Eye (tissue), 1 donor: ENCODE measurements at places on chromosomes 13 and 19.
A peak's percentile ranks its signal among the peaks of the same experiment; 100 is the strongest.

- no peak for DNase-seq
These were observed 10.0 kb downstream of the NMRK2 start for GRCh38 chr19:3942790-3943409.

DNA sequence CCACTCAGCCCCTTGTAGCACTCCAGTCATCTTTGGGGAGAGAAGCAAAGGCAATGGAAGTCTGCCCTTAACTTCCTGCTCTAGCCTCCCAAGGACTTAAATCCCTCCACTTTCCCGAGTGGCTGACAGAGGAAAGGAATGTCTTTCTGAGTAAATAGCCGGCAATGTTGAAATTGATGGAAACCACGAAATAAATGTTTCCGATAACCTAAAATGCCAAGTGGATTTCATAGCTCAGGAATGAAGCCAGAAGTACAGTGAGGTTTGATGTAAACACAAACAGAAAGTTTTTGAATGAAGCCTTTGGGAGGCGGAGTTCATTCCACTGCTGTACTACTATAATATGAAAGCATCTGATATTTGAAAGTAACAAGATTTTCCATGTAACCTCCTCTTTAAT, 14.0 kb upstream of the TBC1D4 start:
- no peak for DNase-seq

GRCh38 chr13:92967923-92968322, 258.7 kb upstream of the GPC6 start:
- DNase-seq = no peak

DNA sequence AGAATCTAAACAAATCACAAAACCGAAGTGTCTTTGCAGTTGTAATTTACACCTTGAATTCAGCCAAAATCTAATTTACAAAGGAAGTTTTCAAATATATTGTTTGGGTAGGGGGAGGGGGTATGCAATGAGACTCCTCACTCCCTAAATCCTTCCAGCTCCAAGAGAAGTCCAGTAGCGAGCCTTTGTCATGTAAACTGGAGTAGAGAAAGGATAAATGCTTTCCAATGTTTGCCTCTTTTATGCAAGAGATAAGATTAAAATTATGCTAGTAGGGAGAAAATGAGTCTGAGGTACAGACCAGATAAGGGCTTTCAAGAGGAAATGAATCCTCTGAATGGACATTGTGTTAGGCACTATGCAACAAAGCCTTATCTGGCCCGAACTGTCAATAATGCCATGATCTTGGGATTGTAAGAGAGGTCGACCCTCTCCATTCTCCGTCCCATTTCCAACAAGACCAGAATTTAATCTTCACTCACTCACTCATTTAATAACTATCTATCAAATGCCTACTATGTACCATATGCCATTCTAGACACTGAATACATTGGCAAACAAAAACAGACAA, 199.2 kb downstream of the LACC1 start:
- no peak for DNase-seq

DNA sequence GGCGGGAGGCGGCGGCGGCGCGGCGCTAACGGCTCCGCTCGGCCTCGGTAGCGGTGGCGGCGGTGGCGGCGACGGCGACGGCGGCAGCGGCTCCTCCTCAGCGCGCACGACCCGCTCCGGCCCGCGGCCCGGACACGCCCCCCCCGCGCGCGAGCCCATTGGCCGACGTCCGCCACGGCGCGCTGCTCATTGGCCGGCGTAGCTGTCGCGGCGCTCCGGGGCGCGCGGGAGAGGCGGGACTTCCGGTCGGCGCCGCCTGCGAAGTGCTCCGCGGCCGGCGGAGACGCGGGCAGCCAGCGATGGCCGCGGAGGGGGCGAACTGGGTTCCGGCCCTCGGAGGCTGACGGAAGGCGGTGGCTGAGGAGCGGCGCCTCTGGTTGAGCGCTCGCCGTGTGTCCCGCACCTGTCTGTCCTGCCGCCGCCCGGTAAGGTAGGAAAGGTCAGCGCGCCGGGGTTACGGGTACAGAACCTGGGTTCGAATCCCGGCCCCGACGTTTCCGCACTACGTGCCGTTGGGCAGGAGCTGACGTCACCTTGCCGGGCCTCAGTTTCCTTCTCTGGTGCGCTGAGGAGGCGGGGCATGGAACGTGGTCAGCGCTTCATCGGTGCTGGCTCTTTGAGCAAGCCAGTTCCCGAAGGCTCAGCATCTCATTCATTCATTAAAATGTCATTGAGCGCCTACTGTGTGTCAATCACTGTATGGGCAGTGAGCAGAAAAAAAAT, at the start of gene ELAVL1:
ELAVL1 (minus strand) TSS at position 108 of the 723 bp plus-strand sequence. CDS start 13,826 bp downstream, outside the sequence.
- DNase-seq = peak; percentile 95

DNA sequence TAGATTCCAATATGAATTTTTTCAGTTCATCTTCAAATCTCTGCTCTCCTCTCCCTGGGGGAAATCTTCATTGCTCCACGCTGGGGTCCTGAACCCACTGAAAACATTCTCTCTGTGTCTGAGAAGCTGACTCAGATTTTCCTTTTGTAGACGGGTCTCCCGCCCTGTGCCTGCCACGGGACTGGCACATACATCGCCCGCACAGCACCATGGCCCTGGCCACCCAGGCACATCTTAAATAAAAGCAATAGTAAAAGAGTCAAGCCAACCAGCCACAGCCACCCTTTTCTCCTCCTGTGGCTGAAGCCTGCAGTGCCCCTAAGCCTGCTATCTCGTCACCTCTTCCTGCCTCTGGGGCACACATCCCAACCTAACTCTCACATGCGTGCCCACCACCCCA, 301.2 kb downstream of the ZNF536 start:
- no peak for DNase-seq

DNA sequence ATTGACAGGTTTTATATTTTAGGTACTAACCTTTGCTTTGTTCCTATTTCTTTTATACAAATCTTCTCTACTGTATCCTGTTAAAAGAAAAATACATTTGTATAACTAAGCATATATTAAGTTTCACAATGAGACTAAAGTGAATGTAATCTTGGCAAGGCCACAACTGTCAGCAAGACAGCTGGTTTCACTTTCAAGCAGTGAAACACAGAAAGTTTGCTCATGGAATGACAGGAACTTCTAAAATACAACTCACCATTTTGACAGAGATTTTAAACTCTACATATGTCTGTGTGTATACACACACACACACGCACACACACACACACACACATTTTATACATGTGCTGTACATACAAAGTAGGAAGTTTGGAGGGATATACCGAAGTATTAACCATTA, 53.3 kb downstream of the PARP4 start:
- peak; percentile 20 for DNase-seq

GRCh38 chr19:44765949-44766335, 11.7 kb upstream of the CBLC start:
- no peak for DNase-seq

DNA sequence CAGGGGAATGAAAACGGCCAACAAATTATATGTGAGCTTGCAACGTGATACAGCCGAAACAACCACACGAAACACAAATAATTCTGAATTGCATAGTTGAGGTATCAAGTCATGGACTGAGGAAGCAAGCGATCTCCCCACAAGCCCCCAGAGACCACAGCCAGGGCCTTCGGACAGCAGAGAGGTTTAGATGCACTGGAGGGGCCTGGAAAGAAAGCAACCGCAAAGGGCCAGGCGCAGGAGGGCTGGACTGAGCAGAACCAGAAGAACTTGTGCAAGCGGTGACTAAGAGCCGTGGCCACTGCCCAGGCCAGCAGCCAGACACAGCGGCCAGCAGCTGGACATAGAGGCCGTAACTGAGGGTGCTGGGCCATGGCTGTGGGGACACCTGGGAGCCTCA, 131.4 kb downstream of the TNFRSF19 start:
- peak; percentile 70 for DNase-seq

DNA sequence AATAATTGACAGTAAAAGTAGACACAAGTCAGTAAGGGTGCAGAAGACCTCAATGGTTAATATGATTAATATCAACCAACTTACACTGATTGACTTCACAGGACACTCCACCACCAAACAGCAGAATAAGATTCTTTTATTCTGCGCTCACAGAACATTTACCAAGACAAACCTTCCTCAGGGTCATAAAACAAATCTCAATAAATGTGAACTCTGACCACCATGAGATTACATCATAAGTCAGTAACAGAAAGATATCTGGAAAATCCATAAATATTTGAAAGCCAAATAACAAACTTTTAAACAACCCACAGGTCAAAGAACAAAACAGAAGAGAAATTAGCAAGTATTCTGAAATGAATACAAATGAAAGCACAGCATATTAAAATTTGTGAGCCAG, 99.7 kb downstream of the SPACA7 start:
- no peak for DNase-seq

DNA sequence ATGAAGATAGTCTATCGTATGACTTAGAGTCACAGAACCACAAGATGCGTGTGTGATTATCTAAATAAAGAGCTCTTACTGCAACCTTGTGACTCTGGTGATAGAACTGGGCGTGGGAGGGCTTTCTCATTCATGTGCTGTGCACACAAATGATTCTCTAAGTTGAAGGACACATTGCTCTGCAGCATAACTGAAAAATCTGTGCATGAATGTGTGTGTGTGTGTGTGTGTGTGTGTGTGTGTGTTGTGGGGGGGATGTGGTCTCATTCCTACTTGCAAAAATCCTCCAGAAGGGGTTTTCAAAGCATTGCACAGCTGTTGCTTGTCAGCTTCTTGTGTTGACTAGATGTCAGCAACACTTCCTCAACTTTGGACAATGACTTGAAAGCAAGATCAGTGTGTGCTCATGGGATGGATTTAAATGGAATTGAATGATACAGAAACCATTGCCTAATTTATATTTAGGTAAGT, 22.4 kb downstream of the LRCH1 start:
- peak; percentile 43 for DNase-seq

DNA sequence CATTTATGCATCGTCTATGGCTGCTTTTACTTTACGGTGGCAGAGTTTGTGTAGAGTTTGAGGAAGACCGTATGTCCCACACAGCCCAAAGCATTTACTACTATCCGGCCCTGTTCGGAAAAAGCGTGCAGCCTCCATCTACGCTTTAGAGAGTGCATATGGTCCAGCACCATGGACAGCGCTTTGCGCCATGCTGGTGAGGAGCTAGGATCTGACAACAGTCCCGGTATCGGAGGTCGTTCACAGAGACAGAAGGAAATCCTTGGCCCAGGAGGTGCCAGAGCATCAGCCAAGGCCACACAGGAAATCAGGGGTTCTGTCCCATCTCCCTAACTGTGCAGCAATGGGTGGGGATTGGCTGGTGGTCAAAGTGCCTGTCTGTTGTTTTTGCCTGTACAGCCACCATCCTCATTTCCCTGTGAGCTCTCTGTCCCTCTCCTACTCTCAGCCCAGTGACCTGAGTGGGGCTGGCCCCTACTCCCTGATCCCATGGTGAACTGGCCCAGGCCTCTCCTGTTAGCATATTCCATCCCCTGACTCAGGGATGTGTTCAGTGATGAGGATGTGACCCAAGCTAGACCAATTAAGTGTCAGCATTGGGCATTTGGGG, 16.2 kb upstream of the PRODH2 start:
- DNase-seq = peak; percentile 90

GRCh38 chr13:77184455-77184854, 142.4 kb downstream of the MYCBP2 start:
- peak; percentile 31 for DNase-seq

- no peak for DNase-seq
These were observed 144.9 kb upstream of the ZNF507 start for GRCh38 chr19:32200312-32201038.

DNA sequence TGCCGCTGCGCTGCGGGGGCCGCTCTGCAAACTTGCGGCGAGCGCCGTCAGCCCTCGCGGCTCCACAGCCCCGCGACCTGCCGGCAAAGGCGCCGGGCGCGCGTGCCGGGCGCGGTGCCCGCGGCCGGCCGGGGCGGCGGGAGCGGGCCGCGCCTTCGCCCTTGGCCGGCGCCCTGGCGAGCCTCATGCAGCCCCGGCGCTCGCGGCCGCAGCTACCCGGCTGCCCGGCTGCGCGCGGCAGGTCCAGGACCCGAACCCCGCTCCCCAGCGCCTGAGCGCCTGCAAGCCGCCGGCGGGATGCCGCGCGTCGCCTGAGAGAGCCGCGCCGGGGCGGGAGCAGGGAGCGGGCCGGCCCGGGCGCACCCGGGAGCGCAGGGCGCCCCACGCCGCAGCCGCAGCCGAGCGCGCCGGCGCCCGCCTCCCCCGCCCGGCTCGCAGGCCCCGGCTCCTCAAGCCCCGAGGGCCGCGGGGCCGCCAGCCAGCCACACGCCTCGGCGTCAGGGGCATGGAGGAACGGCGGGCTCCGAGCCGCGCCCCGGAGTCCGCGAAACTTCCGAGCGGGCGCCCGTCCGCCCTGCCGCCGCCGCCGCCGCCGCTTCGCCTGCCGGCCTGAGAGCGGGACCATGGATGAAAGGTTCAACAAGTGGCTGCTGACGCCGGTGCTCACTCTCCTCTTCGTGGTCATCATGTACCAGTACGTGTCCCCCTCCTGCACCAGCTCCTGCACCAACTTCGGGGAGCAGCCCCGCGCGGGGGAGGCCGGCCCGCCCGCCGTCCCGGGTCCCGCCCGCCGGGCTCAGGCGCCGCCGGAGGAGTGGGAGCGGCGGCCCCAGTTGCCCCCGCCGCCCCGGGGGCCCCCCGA, 564 bp downstream of the HS6ST3 start:
- DNase-seq = peak; percentile 71

DNA sequence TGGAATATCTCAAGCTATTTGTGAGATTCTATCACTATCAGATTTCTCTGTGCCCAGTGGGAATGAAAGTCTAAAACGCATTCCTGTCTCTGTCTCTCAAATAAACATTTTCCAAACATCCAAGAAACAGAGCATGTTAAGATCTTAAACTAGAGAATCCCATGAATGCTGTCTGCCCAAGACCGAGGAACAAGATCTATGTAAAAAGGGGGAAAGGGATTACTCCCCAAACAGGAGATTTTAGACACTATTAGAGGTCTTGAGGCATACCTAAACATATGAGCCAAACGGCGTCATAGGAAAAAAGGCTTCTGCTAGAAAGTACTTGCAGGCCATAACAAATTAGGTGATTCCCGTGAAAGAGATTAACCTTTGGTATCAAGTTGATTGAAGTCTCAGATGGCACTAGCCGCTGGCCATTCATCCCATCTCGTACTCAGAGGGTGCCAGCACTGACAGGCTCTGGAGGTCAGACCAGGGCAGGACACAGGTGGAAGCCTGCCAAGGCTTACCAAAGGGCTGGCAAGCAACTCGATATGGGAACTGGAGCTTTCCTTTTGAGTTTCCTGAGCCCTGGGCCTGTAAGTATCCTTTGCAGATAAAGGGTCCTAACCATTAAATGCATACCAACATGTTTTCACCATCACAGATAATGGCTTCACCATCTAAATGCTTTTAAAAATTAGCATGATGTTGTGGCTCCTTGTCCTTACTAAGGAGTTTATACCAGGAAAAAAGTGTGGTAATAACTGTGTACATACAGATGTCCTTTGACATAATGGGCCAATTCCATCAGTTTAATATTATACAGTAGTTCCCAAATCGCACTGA, 225.2 kb downstream of the FOXO1 start:
- no peak for DNase-seq

GRCh38 chr13:88601949-88602348, 930.8 kb downstream of the SLITRK5 start:
- DNase-seq = no peak

GRCh38 chr13:57314897-57315520, 148.0 kb downstream of the PRR20E start:
- no peak for DNase-seq
